ENCODE measurements at places on chromosomes 5 and 9. TPM values are rescaled to one million over a fixed set of nuclear protein-coding genes. Genes with fewer than 3 reads are reported as not detected.

GRPEL2 gene
- total RNA-seq = 29.6 TPM

ZDHHC11B gene
- total RNA-seq = under 0.01 TPM

- no peaks in the 10 kb centered on the region for H3K36me3 ChIP-seq
- H3K27me3 ChIP-seq = no peaks in the 10 kb centered on the region
- peak; percentile 63 for DNase-seq
Observed at GRCh38 chr5:20229303-20230005, 241.5 kb upstream of the CDH18 start.

- H3K27me3 ChIP-seq = no peaks in the 10 kb centered on the region
- H3K36me3 ChIP-seq = no peaks in the 10 kb centered on the region
Observed at GRCh38 chr9:119986205-119986604, 593.8 kb downstream of the CDK5RAP2 start.

DNA sequence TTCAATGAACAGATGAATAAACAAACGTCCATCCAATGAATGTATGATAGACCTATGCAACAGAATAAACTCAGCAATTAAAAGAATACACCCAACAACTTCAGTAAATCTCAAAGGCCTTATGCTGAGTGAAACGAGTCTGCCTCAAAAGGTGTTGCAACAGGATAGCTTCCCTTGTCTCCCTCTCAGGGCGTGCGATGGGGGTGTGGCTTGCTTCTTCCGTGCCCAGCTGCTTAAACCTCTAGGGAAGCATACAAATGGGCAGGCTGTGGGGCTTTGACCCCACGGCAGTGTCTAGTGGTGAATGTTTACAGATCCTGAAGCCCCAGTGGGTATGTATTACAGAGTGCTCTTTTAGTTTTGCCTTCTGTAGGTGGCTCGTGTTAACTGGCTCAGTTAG, 87.0 kb upstream of the CCL21 start:
- H3K27me3 ChIP-seq = no peaks in the 10 kb centered on the region
- no peak overlapping the region for H3K27ac ChIP-seq
- no peak for DNase-seq
- H3K4me3 ChIP-seq = no peak overlapping the region

Measured in fibroblast of lung (primary cell).